Right cardiac atrium (tissue), 5 donors: ENCODE measurements at places on chromosomes 7 and 10.

- DNase-seq = peak; percentile 58
These were observed 1355.5 kb upstream of the LRRTM3 start for GRCh38 chr10:65570143-65571010.

DNA sequence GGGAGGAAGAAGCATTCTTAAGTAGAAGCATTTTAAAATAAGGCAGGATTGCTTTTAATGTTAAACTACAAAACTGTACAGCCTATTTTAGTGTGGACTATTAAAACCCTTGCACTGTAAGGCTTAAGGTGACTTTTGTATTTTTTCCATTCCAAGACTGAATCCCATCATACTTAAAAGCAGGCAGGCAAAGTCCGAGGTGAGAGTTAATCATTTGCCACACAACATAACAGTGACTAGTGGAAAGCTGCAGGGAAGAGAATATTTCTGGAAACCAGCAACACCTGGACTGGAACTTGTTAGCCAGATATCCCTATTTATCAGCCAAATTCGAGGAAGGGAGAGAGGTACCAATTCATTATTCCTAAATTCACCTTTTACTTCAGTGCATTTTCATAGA, 3.5 kb downstream of the PRR15 start:
- no peak for DNase-seq

GRCh38 chr7:93927585-93927984, 6.0 kb downstream of the GNG11 start:
- DNase-seq = no peak

GRCh38 chr10:29253690-29254029, 35.2 kb upstream of the LYZL1 start:
- DNase-seq = no peak

DNA sequence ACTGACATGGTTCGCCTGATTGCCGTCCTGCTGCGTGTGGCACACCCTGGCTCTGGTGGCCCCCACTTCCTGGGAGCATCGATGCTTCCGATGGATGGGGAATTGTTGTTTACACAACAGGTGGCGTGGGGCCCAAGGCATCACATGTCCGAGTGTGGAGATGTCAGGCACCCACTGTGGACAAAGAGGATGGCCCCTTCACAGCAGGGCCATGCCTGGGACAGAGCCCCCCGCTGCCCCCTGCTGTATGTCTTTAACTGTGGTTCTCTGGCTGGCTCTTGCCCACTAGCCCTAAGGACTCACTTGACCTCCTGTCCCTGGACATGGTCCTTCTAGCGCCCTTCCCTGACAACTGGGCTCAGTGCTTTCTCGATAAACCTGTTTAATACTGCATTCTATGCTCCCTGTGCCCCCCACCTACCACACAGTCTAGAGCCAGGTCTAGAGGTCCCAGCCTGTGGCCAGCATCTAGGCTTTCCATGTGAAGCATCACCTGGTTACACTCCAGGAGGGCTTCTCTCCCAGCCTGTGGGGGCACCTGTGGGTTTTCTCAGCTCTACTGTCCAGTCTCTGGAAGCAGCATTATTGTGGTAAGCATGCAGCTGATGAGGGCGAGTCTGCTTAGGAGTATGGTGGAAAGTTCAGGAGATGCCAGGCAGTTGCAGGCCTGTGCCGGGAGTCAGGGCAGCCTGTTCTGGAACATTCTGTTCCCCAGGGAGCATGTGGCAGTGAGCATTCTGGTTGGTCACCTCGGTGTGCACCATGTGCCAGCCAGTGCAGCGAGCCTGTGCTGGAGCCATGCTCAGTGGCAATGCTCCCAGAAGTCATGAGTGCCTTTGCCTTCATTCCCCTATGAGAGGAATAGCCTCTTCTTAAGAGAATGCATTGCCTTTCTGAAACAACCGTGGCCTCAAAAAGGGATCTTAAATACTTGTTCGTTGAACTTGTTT, 10.4 kb downstream of the ADCY1 start:
- DNase-seq = no peak

GRCh38 chr7:100786323-100786722, 41.0 kb downstream of the EPHB4 start:
- DNase-seq = no peak
